ENCODE measurements at places on chromosomes 2 and 18. TPM values are rescaled to one million over a fixed set of nuclear protein-coding genes. Genes with fewer than 3 reads are reported as not detected.

PAX3 gene
- not detected for total RNA-seq

GPR45 gene
- total RNA-seq: not detected

- H3K27me3 ChIP-seq: no peaks in the 10 kb centered on the region
- H3K4me3 ChIP-seq: peak overlapping the region; percentile 86
Measured at GRCh38 chr18:267380-267687, 513 bp downstream of the THOC1 start.

DNAJC5G gene
- not detected for total RNA-seq

DNA sequence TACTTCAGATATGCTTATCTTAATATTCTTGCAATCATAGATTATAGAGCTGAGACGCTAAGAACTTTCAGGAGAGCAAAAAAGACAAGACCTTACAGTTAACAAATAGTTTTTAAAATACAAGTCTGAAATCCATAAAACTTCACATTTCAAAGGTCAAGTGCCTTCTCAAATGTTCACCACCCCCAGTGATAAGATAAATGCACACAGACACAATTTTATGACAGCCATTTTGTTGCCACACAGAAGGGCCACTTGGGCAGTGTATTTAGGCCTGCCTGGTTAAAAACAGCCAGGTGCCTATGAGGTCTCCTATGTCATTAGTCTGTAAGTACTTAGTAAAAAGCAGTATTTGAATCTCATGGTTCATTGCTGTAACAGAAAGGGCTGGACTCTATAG, 8.1 kb upstream of the PSTPIP2 start:
- H3K27ac ChIP-seq: no peak overlapping the region
- no peak overlapping the region for H3K4me3 ChIP-seq
- H3K36me3 ChIP-seq: peaks cover 67% of the 10 kb centered on the region
- H3K27me3 ChIP-seq: no peaks in the 10 kb centered on the region
- H3K4me1 ChIP-seq: no peaks in the 10 kb centered on the region
